Esophagus muscularis mucosa (tissue), 4 donors: ENCODE measurements at places on chromosomes 5 and 9. TPM values are rescaled to one million over a fixed set of nuclear protein-coding genes. Genes with fewer than 3 reads are reported as not detected.

The FBP1 gene
- total RNA-seq = 1.2 TPM

DNA sequence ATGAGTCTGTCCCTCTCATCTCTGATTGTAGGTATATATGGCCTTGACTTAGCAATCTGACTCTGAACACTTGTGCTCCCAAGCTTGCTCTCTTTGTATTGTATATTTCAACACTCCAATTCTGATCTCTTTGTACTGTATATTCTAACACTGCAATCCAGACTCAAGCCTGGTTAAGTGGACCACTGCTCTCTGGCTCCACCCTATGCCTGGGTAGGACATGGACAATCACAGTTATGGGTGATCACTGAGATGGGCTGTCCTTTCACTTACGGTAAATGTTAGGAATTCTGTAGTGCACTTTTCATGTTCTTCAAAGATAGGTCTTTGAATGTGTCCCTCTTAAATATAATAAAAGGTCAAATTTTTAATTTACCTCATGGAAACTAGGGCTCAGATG, 165.1 kb downstream of the TLR4 start:
- no peaks in the 10 kb centered on the region for H3K36me3 ChIP-seq
- no peaks in the 10 kb centered on the region for H3K27me3 ChIP-seq
- no peak overlapping the region for H3K27ac ChIP-seq

DNA sequence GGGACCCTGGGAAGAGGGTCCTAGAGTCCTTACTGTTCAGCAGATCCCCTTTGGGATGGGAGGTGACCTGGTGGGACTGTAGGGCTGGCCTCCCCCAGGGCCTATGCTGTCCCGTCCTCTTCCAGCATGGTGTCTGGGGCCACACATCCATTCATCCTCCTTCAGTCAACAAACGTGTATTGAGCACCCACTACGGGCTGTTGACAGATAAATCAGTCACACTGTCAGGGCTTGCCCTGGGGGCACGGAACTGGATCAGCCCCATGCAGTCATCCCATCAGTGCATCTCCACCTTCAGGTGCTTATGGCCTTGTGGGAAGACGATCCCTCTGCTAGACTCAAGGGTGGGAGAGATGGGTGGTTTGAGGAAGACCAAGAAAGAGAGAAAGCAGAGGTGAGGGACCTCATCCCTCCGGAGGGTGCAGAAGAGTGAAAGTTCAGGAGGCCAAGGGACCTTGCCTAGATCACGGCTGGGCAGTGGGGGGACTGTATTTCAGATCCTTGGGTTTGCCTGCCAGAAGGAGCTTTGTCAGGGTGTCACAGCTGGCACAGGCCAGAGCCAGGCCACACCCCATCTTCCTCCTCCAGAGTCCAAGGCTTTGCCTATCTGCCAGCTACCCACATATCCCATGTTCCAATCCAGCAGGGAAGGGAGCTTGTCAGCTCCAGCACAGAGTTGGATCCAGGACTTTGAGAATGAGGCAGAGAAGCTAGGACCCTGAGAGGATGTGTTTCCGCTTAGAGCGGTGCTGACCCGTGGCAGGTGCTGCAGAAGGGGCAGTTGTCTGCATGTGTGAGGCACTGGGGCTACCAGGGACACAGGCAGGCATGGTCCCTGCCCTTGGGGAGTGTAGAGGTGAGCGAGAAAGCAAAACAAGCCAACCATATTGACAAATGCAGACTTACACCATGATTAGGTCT, 30.5 kb downstream of the COL27A1 start:
- no peaks in the 10 kb centered on the region for H3K36me3 ChIP-seq
- peaks cover 11% of the 10 kb centered on the region for H3K4me1 ChIP-seq
- H3K4me3 ChIP-seq = no peak overlapping the region
- no peaks in the 10 kb centered on the region for H3K27me3 ChIP-seq

DNA sequence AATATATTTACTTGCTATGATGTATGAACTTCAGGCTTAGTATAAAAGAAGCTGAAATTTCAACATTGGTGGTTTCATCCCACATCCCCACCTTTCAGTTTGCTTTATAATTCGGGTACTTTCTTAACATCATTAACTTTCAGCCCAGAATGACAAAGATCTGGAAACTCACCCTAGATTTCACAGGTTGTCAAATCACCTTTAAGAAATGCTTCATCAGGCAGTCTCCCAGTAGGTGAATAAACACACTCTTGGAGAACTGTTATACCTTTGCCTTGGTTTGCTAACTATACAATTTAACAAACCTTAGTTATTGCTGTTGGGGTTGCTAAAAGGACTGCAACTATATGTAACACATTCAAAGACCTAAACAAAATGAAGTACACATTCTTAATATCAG, 54.4 kb downstream of the MLANA start:
- no peaks in the 10 kb centered on the region for H3K36me3 ChIP-seq
- no peak overlapping the region for H3K4me3 ChIP-seq
- no peaks in the 10 kb centered on the region for H3K27me3 ChIP-seq
- H3K27ac ChIP-seq = no peak overlapping the region
- no peaks in the 10 kb centered on the region for H3K4me1 ChIP-seq
- DNase-seq = no peak

DNA sequence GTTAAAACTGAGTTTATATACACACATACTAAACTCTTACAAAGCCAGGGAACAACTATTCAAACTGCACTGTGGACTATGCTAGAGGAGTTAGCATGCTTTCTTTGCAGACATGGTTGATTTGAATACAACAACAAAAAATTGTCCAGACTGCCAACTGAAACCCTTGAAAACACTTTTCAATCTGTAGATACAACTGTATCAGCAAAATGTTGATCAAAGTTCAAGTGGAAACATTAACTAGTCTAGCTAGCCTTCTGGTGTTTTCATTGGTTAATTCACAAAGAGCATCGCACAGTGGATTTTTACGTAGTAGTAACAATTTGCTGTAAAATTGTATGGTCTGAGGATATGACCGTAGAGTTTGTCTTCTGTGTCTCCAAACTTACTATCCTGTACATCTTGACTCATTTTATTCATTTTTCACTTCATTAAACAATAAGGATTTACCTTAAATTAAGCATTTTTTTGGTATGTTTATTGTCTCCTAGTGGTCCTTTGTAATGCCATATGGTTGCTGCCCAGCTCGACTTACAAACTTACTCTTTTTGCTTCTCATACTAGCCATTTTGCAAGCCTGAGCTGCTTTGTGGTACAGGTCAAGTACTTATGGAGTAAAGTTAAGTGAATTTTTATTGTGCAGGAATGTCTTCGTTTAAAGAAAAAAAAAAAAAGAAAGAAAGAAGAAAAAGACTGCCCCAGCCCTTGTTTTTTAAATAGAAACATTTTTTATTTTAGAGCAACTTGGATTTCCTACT, 123.4 kb downstream of the ZCCHC7 start:
- no peak overlapping the region for H3K27ac ChIP-seq
- no peak overlapping the region for H3K4me3 ChIP-seq
